Glutamatergic neuron (in vitro differentiated cells): ENCODE measurements at places on chromosomes 7 and 10. TPM values are rescaled to one million over a fixed set of nuclear protein-coding genes. Genes with fewer than 3 reads are reported as not detected.

Gene SPDYE2
- total RNA-seq = not detected

Gene PRPS1L1
- total RNA-seq = not detected

Gene OR2A42
- total RNA-seq = not detected

Gene TMEM196
- 3.6 TPM for total RNA-seq

Gene AMPH
- total RNA-seq = 9.4 TPM

Gene EVX1
- total RNA-seq = 7.1 TPM

Gene SPDYE11
- total RNA-seq = 0.25 TPM

Gene C10orf105
- not detected for total RNA-seq

Gene PIK3CG
- total RNA-seq = not detected

Gene KEL
- total RNA-seq = 0.64 TPM

Gene COMMD3
- total RNA-seq = 31.7 TPM

Gene IRF5
- total RNA-seq = not detected

Gene SCART1
- 3.8 TPM for total RNA-seq

Gene METTL27
- 2.9 TPM for total RNA-seq

GRCh38 chr7:133550811-133551210, 297.9 kb downstream of the EXOC4 start:
- peaks cover 18% of the 10 kb centered on the region for H3K4me1 ChIP-seq
- H3K36me3 ChIP-seq = no peaks in the 10 kb centered on the region
- H3K4me3 ChIP-seq = no peak overlapping the region
- no peak for DNase-seq
- no peaks in the 10 kb centered on the region for H3K27me3 ChIP-seq

GRCh38 chr7:130152493-130153210, 52.6 kb downstream of the TMEM209 start:
- no peak for DNase-seq
- H3K27ac ChIP-seq = no peak overlapping the region
- H3K27me3 ChIP-seq = peaks cover 12% of the 10 kb centered on the region
- H3K4me1 ChIP-seq = peaks cover 12% of the 10 kb centered on the region
- peaks cover 8% of the 10 kb centered on the region for H3K36me3 ChIP-seq

DNA sequence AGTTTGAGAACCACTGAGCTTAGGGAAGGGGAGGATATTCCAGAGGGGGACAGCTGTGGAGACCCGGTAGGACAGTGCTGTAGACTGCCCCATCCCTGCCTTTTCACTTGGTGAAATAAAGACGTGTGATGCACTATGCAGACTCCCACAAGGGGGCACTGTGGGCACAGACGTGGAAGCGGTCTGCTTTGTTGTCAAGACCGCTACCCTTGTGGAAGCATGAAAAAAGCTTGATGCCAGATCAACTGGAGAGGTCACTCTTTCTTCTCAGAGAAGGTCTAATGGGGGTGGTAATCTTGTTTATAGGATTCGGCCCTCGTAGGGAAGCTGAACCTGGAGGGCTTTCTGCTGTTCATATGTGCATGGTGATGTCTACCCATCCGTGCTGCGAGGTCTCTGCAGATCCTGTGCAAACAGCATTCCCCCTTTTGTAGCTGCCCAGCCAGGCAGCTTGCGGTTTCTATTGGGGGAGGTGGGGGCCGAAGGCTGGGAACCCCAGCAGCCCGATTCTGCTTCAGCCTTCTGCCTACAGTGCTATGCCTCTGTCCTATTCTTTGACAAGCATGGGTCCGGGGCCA, 13.7 kb downstream of the RPS24 start:
- peaks cover 11% of the 10 kb centered on the region for H3K4me1 ChIP-seq
- H3K27me3 ChIP-seq = peaks cover 4% of the 10 kb centered on the region
- peak; percentile 97 for DNase-seq
- H3K27ac ChIP-seq = peak overlapping the region; percentile 5

DNA sequence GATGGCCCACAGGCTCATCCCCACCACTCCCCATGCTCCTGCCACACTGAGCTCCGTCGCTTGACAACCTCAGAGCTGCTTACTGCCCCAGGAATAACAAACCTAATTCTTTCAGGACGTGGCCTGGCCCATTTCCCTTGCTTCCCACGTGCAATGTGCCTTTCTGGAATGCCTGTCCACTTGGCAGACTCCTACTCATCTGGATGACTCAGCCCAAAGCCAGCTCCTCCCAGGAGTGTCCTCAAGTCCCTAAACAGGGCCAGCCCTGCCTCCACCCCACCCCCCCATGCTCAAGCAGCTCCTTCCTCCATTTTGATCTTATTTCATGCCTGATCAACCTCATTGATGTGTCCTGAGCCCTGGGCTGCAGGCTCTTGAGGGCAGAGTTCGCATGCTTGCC, 164.9 kb upstream of the RNF32 start:
- peaks cover 9% of the 10 kb centered on the region for H3K36me3 ChIP-seq
- H3K4me1 ChIP-seq = no peaks in the 10 kb centered on the region
- H3K27me3 ChIP-seq = no peaks in the 10 kb centered on the region
- H3K27ac ChIP-seq = no peak overlapping the region

GRCh38 chr10:103802081-103802480, 53.3 kb downstream of the SH3PXD2A start:
- peaks cover 5% of the 10 kb centered on the region for H3K36me3 ChIP-seq
- no peak overlapping the region for H3K27ac ChIP-seq
- DNase-seq = no peak
- H3K4me3 ChIP-seq = no peak overlapping the region
- H3K4me1 ChIP-seq = peaks cover 27% of the 10 kb centered on the region

GRCh38 chr7:47888371-47889265, 59.6 kb downstream of the PKD1L1 start:
- no peak overlapping the region for H3K27ac ChIP-seq
- no peak for DNase-seq
- H3K36me3 ChIP-seq = no peaks in the 10 kb centered on the region
- H3K4me1 ChIP-seq = no peaks in the 10 kb centered on the region
- H3K4me3 ChIP-seq = no peak overlapping the region
- H3K27me3 ChIP-seq = peaks cover 6% of the 10 kb centered on the region

GRCh38 chr10:50544857-50545429, 78.8 kb downstream of the SGMS1 start:
- H3K27me3 ChIP-seq = peaks cover 2% of the 10 kb centered on the region
- DNase-seq = no peak
- no peak overlapping the region for H3K4me3 ChIP-seq
- H3K4me1 ChIP-seq = no peaks in the 10 kb centered on the region
- peaks cover 5% of the 10 kb centered on the region for H3K36me3 ChIP-seq

DNA sequence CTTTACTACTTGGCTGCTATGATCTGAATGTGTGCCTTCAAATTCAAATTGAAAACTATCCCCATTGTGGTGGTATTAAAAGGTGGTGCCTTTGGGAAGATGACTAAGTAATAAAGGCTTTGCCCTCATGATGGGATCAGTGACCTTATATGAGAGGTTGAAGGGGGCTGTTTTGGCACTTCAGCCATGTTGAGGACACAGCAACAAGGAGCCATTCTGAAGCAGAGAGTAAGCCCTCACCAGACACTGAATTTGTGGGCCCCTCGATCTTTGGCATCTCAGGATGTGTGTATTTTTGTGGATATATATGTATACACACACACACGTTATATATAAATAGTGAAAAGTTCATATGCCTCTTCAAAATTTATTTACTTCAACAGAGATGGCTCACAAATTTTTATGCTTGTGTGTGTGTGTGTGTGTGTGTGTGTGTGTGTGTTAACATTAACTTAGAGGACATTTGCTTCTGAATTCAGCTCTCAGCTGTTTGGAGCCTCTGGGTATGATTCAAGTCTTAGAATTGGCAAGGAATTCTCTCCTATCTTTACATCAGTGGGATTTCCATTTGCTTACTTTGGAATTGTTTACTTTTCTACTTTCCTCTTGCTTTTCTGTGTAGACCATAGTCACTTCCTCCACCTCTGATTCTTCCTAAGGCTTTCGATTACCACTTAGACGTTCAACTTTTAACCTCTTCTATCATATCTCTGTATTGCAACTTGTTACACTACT, 66.6 kb downstream of the MAGI2 start:
- no peak for DNase-seq
- H3K4me1 ChIP-seq = no peaks in the 10 kb centered on the region
- H3K4me3 ChIP-seq = no peak overlapping the region
- H3K27me3 ChIP-seq = no peaks in the 10 kb centered on the region
- H3K36me3 ChIP-seq = no peaks in the 10 kb centered on the region

GRCh38 chr10:33133557-33133956, 175.5 kb upstream of the ITGB1 start:
- H3K27me3 ChIP-seq = no peaks in the 10 kb centered on the region
- H3K36me3 ChIP-seq = no peaks in the 10 kb centered on the region
- DNase-seq = no peak
- H3K27ac ChIP-seq = no peak overlapping the region
- no peak overlapping the region for H3K4me3 ChIP-seq

DNA sequence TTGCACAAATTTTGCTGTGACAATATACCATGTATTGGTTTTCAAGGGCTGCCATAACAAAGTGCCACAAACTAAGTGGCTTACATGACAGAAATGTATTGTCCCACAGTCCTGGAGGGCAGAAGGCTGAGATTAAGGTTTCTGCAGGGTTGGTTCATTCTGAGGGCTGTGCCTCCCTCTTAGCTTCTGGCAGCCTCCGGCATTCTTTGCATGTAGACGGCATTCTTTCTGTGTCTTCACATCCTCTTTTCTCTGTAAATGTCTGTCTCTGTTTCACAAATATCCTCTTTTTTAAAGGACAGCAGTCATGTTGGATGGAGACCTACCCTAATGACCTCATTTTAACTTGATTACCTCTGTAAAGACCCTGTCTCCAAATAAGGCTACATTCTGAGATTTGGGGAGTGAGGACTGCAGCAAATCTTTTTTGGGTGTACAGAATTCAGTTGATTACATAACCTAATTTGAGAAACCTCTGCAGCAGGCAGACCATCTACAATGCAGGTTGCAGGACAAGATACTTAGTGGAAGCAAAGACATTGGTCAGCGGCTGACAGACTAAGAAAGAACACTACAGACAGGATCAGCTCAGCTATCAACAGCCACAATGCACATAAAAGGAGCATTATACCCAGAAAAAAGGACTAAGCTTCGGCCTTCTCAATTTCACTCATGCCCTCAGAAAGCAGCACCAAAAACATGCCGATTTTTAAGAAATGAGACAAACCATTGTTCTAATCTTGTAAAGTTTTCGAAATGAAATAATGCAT, 84.6 kb upstream of the FAM3C start:
- H3K4me1 ChIP-seq = peaks cover 2% of the 10 kb centered on the region
- H3K4me3 ChIP-seq = no peak overlapping the region
- H3K27me3 ChIP-seq = no peaks in the 10 kb centered on the region
- H3K36me3 ChIP-seq = no peaks in the 10 kb centered on the region
- H3K27ac ChIP-seq = no peak overlapping the region
- no peak for DNase-seq

GRCh38 chr7:98659756-98660155, 42.7 kb downstream of the NPTX2 start:
- peaks cover 3% of the 10 kb centered on the region for H3K27me3 ChIP-seq
- no peak overlapping the region for H3K4me3 ChIP-seq
- no peak for DNase-seq
- H3K27ac ChIP-seq = no peak overlapping the region
- H3K36me3 ChIP-seq = peaks cover 12% of the 10 kb centered on the region
- no peaks in the 10 kb centered on the region for H3K4me1 ChIP-seq

DNA sequence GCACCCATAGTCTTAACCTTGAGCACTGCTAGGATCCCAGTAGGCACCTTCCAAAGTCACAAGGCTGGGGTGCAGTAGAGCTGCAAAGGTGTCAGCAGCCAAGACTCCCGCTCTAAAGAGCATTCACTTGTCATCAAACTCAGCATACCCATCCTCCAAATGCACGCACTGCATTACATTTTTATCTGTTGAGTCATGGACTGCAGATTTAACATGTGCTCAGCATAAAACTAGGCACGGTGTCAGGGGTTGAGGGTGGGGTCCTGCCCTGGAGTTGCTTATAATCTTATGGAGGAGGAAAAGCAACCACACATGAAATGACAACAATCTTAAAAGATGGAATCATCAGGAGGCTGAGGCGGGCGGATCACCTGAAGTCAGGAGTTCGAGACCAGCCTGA, 102.6 kb downstream of the PARP12 start:
- no peak overlapping the region for H3K4me3 ChIP-seq
- no peaks in the 10 kb centered on the region for H3K4me1 ChIP-seq
- peaks cover 2% of the 10 kb centered on the region for H3K27me3 ChIP-seq
- H3K27ac ChIP-seq = no peak overlapping the region
- no peaks in the 10 kb centered on the region for H3K36me3 ChIP-seq

- peak overlapping the region; percentile 64 for H3K27ac ChIP-seq
- no peak for DNase-seq
- H3K4me3 ChIP-seq = no peak overlapping the region
- peaks cover 2% of the 10 kb centered on the region for H3K4me1 ChIP-seq
Observed at GRCh38 chr7:124857672-124858235, 71.9 kb downstream of the POT1 start.

DNA sequence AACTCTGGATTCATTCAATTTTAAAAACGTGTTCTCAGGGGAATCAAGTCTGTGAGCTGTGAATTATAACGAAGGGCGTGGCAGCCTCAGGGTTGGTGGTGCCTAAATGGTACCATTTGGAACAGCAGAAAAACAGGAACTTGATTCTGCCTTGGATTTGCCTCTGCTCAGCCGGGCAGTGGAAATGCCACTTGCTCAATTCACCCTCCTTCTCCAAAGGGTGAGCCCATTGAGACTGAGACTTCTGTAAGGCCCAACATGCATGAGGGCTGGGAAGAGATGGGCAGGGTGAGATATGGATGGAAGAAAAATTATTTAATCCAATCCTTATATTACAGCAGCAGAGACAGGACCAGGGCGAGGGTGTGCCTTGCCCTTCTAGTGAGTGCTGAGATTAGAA, 107.1 kb upstream of the HABP2 start:
- no peaks in the 10 kb centered on the region for H3K27me3 ChIP-seq
- H3K36me3 ChIP-seq = no peaks in the 10 kb centered on the region
- DNase-seq = no peak

DNA sequence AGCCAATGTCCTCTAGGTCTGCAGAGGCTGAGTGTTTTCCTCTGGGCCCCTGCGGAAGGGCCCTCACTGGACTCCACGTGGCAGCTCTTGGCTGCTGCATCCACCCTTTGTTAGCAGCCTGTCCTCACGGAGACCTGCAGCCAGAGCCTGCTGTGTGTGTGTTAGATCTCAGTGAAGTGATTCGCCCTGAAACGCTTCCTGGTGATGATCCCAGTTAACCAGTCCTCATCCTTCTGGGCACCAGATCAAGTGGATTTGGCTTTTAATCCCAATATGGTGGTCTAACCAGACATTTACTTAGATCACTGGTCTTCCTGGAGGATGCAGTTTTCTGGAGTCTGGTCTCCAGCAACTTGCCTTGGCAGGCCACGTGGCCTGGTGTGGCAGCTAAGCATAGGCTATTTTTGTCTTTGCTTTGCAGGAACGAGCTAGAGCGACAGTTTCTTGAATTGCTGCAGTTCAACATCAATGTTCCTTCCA, 39.5 kb upstream of the GJD4 start:
- H3K4me1 ChIP-seq = peaks cover 11% of the 10 kb centered on the region
- H3K36me3 ChIP-seq = peaks cover 10% of the 10 kb centered on the region
- no peak overlapping the region for H3K4me3 ChIP-seq
- H3K27ac ChIP-seq = no peak overlapping the region

GRCh38 chr7:73894733-73895551, 34.0 kb downstream of the TMEM270 start:
- H3K27me3 ChIP-seq = peaks cover 8% of the 10 kb centered on the region
- H3K36me3 ChIP-seq = peaks cover 7% of the 10 kb centered on the region
- DNase-seq = no peak
- no peak overlapping the region for H3K27ac ChIP-seq
- H3K4me1 ChIP-seq = no peaks in the 10 kb centered on the region
